ENCODE measurements at places on chromosomes 3 and 15.

GRCh38 chr15:88890495-88890894 is 4.8 kb downstream of the HAPLN3 start:
- no peak for DNase-seq

DNA sequence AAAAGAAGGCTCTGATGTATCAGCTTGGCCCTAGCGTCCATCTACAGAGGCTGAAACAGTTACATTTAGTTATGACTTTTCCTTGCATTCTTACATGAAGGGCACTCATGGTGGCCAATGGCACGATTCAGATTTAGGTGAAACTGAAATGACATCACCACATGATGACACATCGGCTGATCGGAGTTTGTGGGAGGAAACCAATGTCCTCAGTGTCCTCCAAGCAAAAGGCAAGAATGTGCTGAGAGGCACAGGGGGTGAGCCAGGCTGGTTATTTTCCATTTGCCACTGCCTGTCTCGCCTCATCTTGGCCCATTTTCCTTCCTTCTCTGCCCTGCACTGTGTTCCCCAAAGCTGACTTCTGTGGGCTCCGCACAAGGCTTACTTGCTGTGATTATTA is 34.4 kb downstream of the TARS3 start:
- no peak for DNase-seq

DNA sequence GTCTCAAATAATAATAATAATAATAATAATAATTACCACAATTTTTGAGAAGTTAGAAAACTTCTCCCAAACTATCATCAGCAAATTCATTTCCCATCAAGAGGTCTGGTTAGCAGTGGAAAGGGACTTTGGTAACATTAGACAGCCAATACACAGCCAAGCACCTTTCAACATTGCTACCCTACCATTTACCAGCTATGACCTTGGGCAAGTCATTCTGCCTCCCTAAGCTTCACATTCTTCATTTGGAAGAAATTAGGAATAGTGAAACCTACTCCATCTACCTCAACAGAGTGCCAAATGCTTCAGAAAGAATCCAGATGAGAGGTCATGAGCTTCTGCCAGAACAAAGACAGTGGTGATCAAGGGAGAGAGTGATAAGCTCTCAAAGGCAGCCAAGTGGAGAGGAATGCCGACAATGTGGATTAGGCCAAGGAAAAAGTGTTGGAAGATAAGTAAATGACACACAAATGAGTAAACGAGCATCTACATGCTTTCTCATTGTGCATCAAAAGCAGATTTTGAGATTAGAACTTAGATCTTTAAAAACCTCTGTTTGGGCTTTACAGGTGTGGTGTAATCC is 42.9 kb upstream of the LPP start:
- no peak for DNase-seq

GRCh38 chr3:62406945-62407344 is 33.6 kb upstream of the FEZF2 start:
- no peak for DNase-seq

GRCh38 chr3:153137626-153138025 is 24.4 kb upstream of the RAP2B start:
- DNase-seq = no peak

- no peak for DNase-seq
Measured at GRCh38 chr3:54649551-54649950, 278.3 kb downstream of the LRTM1 start.

- no peak for DNase-seq
Measured at GRCh38 chr3:129576514-129577352, 29.7 kb downstream of the PLXND1 start.

DNA sequence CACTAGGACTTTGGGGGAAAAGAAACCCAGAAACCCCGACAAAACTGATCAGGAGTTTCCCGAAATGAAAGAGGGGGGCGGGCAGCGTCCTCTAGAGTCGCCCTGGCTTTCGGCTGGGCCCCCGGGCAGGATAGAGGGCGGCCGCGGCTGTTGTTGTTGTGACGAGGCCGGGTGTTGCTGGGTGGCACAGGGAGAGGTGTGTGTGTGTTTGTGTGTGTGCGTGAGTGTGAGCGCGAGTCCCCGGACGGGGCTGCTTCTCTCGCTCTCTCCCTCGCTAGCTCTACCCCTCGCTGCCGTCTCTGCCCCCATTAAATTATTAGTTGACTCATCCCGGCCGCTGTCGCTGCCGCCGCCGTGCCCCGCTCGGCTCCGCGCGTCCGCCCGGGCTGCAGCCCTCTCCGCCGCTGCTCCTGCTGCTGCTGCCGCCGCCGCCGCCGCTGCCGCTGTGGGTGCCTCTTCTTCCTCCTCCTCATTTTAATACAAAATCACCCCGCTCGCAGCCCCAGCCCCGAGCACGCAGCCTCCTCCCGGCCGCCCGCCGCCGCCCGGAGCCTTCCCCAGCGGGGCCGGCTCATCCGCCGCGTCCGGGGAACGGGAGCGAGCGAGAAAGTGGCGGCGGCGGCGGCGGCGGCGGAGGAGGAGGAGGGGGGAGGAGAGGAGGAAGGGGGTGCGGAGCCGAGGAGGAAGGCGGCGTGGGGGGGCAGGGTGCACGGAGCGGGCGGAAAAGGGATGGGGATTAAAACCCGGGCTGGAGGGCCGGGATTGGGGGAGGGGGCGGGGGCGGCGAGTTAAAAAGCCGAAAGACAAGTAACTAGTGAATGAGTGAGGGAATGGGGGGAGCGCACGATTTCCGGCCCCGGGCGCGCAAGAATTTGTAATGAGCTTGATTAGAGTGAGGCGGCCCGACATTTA is at the start of gene SATB1:
TSS of gene SATB1 (minus strand) at position 611 of the 912 bp plus-strand sequence. CDS start 4,372 bp downstream, outside the sequence.
- peak; percentile 95 for DNase-seq

DNA sequence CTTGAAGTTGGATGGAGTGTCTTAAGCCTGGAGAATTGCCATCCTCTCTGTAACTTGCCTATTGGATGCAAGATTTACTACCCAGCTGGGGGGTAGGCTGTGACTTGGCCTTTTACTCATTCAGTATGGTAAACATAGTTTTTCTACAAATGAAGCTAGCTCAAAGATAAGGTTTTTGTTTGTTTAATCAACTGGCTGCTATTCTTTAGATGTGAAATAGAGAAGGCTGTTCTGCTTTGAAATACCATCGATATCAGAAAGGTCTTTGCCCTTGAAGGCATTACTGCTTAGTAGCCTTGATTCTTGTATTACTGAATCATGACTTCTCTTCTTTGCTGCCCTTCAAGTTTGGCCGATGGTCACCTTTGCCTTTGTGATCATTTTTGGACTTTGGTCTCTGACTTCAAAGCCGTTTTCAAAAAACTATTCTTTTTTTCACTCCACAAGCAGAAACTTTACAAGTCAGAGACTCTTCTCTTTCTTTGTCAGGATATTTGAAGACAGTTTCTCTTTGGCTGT is 83.1 kb downstream of the GAP43 start:
- DNase-seq = no peak

DNA sequence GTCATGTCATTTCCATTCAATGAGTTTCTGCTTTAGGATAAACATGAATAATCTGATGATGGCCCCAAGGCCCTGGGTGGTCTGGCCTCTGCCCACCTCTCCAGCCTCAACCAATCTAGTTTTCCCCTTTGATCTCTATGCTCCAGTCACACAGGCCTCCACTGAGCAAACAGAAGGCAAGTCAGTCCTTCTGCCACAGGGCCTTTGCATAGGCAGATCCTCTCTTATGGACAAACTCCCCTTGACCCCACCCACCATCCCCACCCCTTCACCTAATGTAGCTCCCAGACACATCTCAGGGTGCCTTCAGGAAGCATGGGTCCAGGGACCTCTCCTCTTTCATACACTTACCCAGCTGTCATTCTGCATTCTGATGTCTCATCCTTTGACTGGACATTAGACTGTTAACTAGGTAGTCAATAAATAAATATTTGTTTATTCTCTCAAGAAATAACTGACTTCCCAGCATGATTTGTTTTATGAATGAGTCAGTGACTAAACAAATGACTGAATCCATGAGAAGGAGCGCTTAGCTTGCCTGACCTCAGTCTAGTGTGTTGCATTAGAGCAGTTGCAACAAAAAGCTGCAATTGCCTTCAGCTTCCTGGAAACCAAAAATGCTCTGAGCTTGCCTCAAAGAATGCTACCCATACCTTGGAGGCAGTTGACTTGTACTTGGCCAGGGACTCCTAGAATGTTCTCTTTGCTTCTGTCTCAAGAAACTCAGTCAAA is 386.6 kb upstream of the WNT5A start:
- no peak for DNase-seq

GRCh38 chr15:63531586-63531985 is 27.2 kb downstream of the USP3 start:
- no peak for DNase-seq

- DNase-seq = no peak
Measured at GRCh38 chr3:14283813-14284438, 105.3 kb downstream of the LSM3 start.

DNA sequence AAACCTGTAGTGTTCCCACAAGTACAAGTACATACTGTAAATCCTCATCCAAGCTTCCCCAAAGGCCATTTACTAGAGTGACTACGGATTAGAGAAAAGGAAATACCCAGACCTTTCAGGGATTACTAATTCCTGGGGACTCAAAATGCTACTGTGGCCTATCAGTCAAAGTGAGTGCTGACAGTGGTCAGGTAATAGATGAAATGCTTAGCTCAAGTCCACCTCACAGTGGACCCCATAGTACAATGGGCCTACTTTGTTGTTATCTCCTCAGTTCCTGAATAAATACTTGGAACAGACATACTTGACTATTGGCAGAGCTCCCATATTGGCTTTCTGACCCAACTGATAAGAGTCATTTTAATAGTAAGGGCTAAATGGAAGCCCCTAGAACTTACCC is 61.6 kb downstream of the MAP4 start:
- no peak for DNase-seq

DNA sequence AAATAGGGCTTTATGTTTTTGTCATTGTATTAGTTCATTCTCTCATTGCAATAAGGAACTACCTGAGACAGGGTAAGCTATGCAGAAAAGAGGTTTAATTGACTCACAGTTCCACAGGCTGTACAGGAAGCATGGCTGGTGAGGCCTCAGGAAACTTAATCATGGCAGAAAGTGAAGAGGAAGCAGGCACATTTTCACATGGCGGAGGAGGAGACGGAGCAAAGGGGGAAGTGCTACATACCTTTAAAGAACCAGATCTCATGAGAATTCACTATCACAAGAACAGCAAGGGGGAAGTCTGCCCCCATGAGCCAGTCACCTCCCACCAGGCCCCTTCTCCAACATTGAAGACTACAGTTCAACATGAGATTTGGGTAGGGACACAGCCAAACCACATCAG is 25.6 kb downstream of the CEP63 start:
- DNase-seq = no peak

DNA sequence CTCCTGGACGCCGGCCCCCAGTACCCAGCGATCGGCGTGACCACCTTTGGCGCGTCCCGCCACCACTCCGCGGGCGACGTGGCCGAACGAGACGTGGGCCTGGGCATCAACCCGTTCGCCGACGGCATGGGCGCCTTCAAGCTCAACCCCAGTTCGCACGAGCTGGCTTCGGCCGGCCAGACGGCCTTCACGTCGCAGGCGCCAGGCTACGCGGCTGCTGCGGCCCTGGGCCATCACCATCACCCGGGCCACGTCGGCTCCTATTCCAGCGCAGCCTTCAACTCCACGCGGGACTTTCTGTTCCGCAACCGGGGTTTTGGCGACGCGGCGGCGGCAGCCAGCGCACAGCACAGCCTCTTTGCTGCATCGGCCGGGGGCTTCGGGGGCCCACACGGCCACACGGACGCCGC is 956 bp downstream of the ZIC1 start:
- no peak for DNase-seq

DNA sequence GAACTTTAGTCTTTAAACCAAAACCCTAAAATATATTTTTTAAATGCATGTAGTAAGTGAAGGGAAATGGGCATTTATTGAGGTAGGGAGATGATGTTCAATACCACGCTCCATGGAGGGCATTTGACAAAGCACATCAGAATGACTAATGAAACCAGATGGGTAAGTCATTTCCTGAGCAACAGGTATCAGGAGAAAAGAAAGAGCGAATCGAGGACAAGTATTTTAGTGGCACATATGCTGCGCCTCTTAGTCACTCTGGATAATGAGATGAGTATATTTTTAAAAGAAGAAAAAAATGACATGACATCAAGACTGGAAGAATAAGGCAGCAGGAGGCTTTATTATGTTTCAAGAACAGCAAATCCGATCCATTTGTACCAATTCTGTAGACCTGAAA is 129.0 kb upstream of the ARHGEF3 start:
- DNase-seq = no peak

Data from upper lobe of right lung (tissue), 1 donor.